ENCODE measurements at places on chromosomes 16 and 17.

DNA sequence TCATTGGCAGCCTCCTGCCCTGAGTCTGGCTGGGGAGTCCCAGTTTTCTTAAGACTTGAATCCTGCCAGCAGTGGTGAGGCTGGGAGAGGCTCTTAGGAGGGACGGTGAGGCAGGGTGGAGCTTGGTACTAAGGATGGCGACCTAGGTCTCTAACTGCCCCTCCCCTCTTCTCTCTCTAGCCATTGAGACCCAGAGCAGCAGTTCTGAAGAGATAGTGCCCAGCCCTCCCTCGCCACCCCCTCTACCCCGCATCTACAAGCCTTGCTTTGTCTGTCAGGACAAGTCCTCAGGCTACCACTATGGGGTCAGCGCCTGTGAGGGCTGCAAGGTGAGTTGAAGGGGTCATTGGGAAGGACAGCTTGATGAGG lies 16.4 kb downstream of the GJD3 start:
- no peak for DNase-seq

DNA sequence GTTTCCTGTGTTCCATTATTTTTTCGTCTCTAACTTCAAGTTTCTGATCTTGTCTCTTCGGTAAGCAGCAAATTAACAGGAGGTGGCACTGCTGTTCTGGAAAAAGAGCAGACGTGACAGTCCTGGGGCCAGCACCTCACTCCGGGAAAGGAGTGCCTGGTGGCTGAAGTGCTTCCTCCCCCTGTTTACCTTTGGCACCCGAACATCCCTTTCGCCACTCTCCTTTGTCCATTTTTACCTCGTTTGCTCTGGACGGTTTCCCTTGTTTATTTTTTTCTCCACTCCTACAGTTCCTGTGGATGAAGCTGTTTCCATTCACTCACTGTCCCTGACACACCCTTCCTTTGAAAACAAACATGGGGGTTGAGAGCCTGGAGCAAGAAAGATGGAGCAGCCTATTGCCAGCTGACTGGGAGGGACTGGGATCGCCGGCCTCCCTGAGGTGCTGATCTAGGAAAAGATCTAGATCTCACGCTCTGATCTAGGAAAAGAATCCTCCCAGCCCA lies 12.6 kb downstream of the SAP30BP start:
- DNase-seq, result no peak

- no peak for DNase-seq
Observed at GRCh38 chr17:80169784-80170500, at the start of gene CARD14. Gene CARD14 (plus strand): TSS chr17:80170030. CDS start chr17:80181439, 11,409 bp downstream.

DNA sequence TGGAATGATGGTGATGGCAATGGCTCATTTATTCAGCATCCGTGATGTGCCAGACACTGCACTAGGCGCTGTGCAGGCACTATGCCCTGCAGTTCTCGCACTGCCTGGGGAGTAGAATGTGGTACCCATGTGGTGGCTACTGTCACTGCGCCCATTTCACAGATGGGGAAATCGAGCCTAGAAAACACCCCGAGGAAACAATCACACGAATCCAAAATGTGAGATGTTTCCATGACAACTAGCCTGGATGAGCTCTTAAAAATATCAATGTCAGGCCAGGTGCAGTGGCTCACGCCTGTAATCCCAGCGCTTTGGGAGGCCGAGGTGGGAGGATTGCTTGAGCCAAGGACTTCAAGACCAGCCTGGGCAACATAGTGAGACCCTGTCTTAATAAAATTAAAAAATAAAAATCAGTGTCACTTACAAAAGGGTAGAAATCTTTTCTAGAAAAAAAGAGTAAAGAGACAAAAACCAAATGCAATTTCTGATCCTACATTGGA lies 57.9 kb upstream of the TNRC6A start:
- DNase-seq, result no peak

DNA sequence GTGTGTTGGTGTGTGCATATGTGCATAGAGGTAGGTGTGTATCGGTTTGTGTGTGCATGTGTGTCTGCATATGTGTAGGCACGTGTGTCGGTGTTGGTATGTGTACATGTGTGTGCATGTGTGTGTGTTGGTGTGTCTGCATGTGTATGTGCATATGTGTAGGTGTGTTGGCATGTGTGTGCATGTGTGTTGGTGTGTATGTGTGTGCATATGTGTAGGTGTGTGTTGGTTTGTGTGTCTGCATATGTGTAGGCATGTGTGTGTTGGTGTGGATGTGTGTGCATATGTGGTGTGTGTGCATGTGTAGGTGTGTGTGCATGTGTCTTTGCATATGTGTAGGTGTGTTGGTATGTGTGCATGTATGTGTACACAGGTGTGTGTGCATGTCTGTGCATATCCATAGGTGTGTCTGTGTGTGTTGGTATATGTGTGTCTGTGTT lies 3.9 kb upstream of the AATK start:
- DNase-seq, result no peak

- no peak for DNase-seq
Observed at GRCh38 chr17:79305768-79306423, 231.3 kb downstream of the ENGASE start.

DNA sequence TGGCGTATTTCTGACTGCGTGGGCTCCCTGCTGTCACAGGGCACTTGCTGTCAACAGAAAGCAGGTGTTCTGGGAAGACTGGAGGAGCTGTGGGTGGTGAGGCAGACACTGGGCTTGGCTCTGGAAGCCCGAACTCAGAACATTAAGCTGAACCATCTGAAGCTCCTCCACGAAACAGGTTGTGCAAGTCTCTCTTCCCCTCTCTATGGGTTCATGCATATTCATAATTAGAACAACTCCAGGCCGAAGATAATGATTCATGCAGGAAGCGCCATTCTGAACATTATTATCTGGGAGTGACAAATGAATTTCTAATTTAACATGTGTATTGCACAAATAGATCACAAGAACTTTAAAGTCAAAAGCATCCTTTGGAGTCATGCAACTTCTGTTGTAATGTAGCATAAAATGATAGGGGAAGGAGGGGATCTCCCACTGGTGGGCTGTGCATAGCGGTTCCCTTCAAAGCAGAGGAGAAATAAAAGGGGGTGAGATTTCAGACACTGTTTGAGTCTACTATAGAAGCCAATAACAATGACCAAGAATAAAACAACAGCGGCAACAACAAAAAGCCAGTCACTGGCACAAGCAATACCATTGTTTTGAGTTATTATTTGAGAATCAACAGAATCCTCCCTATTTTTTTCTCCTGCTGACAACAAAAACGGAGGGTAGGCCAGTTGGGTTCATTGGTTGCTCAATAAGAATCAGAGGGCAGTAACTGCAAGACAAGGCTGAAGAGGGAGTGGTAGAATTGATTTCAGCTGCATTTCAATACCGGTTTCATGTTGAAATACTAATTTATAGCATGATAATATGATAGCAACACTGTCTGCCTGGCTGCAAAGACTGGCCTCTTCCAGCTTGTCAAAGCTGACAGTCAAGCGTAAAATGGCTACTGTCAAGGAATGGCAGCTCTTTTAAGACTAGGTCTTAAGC lies 407.3 kb downstream of the XYLT1 start:
- DNase-seq, result no peak

DNA sequence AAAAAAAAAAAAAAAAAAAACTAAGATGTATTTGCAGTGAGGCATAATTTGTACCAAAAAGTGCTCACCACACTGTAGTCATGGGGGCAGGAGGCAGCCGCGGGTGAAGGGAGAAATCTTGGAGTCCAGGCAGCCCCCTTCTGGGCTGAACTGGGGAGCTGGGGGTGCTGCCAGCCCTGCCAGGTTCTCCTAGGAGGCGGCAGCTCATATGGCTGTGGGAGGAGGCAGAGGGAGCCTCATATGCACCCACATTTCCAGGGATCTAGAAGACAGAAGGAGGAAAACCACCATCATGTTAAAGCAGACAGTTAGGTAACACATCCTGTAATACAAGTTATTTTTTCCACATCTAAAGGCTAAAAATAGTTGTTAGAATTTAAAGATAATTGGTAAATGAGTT lies 16.3 kb downstream of the MAPT start:
- no peak for DNase-seq

- peak; percentile 6 for DNase-seq
Observed at GRCh38 chr17:49995055-49995738, at the start of gene DLX3. Gene DLX3 (minus strand): TSS chr17:49995224. CDS start chr17:49994998, 226 bp downstream.

DNA sequence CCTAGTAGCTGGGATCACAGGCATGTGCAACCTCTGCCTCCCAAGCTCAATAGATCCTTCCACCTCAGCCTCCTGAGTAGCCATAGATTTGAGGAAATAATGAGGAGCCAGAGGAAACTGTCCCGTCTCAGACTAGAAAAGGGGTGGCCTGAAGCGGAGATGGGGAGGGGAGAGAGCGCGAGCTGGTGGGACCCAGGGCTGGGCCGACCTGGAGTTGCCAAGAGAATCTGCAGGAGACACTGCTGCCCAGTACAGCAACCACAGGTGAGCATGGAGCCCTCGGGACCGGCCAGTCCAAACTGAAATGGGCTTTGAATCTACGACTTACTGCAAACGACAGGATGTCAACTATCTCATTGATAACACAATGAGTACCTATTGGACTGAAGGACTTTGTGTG lies 24.3 kb downstream of the CD300A start:
- DNase-seq, result no peak

- DNase-seq, result peak; percentile 78
Observed at GRCh38 chr16:89922477-89922883, 662 bp upstream of the TUBB3 start.

DNA sequence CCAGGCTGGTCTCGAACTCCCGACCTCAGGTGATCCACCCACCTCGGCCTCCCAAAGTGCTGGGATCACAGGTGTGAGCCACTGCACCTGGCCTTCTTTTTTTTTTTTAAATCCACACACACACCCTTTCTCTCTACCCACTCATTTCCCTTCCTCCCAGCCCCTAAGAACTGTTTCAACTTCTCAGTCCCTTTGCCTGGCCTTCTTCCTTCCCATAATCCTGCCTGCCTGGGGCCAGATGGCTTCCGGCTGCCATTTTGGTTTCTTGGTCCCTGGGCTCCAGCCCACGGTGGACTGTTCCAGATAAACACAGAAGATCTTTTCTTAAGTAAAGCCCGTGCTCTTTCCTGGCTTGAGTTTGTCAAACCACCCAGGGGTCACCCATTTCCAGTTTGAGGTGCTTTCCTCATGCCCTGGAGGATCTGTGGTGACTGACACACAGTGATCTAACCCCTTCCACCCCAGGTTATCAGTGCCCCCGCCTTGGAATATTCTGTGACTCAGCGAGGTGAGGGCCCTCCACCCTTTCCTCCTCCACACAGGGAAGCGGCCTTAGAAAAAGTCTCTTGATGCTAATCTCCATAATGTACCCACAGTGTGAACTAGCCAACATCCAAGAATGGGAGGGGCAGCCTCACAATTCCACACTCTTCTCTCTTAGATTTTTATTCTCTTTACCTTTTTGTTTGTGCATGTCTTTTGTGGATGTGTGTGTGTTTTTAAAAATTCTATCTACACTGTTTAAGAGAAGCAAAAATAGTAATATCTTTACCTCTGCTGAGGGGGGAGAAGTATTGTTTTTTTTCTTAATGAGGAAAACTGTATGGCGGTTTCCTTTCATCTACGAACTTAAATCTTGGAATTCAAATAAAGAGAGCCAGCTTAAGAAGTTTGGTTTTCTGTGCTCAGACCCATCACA lies 60.0 kb downstream of the CRISPLD2 start:
- no peak for DNase-seq

GRCh38 chr16:84565669-84566495 lies 52.0 kb downstream of the COTL1 start:
- DNase-seq, result no peak
